Frontal cortex (tissue), 4 donors: ENCODE measurements at places on chromosomes 2 and 18. TPM values are rescaled to one million over a fixed set of nuclear protein-coding genes. Genes with fewer than 3 reads are reported as not detected.

Gene PDE11A
- 1.2 TPM for total RNA-seq

Gene EIF2AK3
- total RNA-seq = 28.9 TPM

Gene GPR39
- total RNA-seq = 2.9 TPM

Gene HS1BP3
- 7.7 TPM for total RNA-seq

Gene SLC9A4
- total RNA-seq = under 0.01 TPM
